ENCODE measurements at places on chromosomes 16 and 17. TPM values are rescaled to one million over a fixed set of nuclear protein-coding genes. Genes with fewer than 3 reads are reported as not detected.

- DNase-seq = no peak
- H3K27me3 ChIP-seq = no peaks in the 10 kb centered on the region
- H3K4me3 ChIP-seq = no peak overlapping the region
- no peaks in the 10 kb centered on the region for H3K4me1 ChIP-seq
- H3K36me3 ChIP-seq = peaks cover 51% of the 10 kb centered on the region
Measured at GRCh38 chr16:13945744-13946485, 26.0 kb downstream of the ERCC4 start.

GRCh38 chr17:31780483-31780882, 78.6 kb downstream of the COPRS start:
- DNase-seq = no peak
- H3K36me3 ChIP-seq = no peaks in the 10 kb centered on the region
- H3K27ac ChIP-seq = no peak overlapping the region
- H3K27me3 ChIP-seq = no peaks in the 10 kb centered on the region

GRCh38 chr17:3828852-3829232, 17.2 kb downstream of the NCBP3 start:
- no peak overlapping the region for H3K4me3 ChIP-seq
- no peak for DNase-seq
- peaks cover 5% of the 10 kb centered on the region for H3K4me1 ChIP-seq
- no peaks in the 10 kb centered on the region for H3K27me3 ChIP-seq
- peak overlapping the region; percentile 69 for H3K27ac ChIP-seq

Gene EPN3
- polyA plus RNA-seq = 25.9 TPM

Gene PHLPP2
- polyA plus RNA-seq = 1.2 TPM

DNA sequence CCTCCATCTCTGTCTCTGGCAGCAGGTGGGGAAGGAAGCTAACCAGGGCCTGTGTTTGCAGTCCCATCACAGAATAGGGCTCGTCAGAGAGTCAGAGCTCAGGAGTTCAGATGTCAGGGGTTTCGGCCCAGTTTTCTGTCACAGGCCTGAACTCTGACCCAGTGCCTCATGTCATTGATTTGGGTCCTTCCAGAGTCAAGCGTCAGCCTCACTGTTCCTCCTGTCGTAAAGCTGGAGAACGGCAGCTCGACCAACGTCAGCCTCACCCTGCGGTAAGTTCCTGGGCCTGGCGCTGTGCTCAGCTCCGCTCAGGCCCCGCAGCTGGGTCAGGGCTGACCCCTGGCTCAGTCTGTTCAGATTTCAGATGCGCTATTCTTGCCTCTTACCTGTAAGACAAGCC, 10.7 kb downstream of the CTNS start:
- H3K36me3 ChIP-seq = peaks cover 5% of the 10 kb centered on the region
- no peak for DNase-seq
- H3K27ac ChIP-seq = no peak overlapping the region

GRCh38 chr16:78045865-78046581, 23.7 kb downstream of the CLEC3A start:
- H3K4me3 ChIP-seq = no peak overlapping the region
- H3K4me1 ChIP-seq = no peaks in the 10 kb centered on the region
- DNase-seq = peak; percentile 70
- H3K27me3 ChIP-seq = peaks cover 21% of the 10 kb centered on the region

Gene WFDC1
- 13.9 TPM for polyA plus RNA-seq

Measured in stomach (tissue), 19 donors.